ENCODE measurements at places on chromosomes 16 and 17.

DNA sequence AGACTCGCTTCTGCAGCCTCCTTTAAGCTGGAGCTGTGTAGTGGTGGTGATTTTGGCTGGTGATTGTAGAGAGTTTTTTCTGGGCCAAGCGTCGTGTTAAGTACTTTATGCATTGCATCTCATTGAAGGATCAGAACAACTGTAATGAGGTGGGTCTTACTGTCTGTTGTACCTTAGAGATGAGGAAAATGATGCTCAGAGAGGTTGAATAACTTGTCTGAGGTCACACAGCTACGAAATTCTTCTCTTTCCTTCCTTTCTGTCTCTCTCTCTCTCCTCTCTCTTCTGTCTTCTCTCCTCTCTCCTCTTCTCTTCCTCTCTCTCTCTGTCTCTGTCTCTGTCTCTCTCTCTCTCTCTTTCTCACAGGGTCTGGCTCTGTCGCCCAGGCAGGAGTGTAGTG, 82.8 kb downstream of the CNGB1 start:
- DNase-seq, result no peak

GRCh38 chr17:4287710-4288109, 23.9 kb upstream of the ANKFY1 start:
- DNase-seq, result no peak

DNA sequence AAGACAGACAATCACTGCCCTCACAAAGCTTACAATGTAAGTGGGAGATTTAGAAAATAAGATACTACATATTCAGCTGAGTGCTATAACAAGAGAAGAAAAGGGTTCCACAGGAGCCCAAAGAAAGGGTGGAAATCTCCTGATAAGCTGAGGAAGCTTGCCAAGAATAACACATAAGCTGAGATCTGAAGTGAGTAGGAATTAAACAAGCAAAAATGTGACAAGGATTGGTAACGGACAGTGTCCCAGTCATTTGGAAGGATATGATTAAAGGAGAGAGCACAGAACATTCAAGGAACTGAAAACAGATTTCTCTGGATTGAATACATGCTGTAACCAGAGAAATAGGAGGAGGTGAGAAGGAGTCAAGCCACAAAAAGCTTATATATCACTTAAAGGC, 13.0 kb downstream of the CDYL2 start:
- DNase-seq, result no peak

- no peak for DNase-seq
Measured at GRCh38 chr16:84648595-84649510, 542 bp downstream of the KLHL36 start.

DNA sequence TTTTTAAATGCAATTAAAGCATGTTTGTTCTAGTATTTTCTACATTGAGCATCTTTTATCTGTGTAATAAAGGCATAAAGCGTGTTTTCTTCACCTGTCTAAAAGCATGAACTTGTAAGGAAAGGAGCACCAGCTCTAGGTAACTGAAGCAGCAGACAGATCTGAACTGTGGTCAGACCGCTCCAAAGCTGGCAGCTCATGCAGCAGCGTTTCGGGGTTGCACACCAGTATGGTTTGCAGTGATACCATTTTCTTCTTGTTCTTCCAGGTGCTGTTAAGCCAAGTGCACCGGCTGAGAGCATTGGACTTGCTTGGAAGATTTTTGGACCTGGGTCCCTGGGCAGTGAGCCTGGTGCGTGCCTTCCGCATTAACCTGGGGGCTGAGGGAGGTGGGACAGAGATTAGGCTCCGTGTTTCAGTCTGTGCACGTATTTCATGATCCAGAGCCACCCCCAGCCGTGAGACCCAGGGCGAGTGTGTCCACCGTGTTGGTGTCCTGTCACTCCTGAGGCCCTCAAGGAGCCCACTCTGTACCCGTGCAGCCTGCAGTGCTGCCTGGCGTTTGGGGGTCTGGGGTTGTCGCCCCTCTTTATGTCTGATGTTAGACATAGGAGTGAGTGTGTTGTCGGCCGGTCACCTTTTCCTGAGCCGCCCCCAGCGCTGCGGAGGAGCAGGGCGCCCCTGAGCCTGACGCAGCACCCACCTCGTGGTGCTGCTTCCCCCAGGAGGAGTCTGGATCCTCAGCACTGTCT, 136.3 kb upstream of the CHMP6 start:
- no peak for DNase-seq

DNA sequence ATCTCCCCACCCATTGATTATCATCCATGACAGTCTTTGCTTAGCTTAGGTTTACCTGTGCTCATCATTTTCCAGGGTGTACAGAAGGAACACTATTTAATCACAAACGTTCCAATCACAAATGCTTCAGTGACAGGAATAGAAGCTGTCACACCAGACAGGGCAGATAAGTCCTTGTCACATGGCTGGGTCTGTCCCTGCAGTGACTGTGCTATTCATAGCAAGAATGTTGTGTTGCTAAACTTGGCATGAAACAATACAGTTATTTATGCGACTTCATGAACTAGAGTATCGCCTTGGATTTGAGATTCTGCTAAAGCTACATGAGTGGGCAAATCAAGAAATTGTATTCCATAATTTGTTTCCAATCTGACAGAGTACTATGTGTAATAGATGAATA, 108.4 kb downstream of the CDH13 start:
- no peak for DNase-seq

DNA sequence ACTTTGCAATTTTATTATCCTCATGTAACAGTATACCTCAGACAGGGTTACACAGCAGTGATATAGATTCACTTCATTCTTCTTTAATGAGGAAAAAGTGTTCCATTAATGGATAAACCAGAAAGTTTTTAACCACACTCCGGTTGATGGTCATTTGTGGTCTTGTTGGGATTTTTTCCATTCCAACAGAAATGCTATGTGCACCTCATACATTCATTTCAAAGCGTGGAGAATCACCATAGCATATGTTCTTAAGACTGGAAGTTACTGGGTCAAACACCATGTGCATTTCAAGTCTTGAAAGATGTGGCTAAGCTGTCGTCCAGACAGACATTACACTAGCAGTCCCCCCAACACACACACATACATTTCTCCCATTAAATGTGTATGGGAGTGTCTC, 245.8 kb upstream of the CDH5 start:
- DNase-seq, result no peak
